AG04450 (cell line): ENCODE measurements at places on chromosomes 7 and 10.

DNA sequence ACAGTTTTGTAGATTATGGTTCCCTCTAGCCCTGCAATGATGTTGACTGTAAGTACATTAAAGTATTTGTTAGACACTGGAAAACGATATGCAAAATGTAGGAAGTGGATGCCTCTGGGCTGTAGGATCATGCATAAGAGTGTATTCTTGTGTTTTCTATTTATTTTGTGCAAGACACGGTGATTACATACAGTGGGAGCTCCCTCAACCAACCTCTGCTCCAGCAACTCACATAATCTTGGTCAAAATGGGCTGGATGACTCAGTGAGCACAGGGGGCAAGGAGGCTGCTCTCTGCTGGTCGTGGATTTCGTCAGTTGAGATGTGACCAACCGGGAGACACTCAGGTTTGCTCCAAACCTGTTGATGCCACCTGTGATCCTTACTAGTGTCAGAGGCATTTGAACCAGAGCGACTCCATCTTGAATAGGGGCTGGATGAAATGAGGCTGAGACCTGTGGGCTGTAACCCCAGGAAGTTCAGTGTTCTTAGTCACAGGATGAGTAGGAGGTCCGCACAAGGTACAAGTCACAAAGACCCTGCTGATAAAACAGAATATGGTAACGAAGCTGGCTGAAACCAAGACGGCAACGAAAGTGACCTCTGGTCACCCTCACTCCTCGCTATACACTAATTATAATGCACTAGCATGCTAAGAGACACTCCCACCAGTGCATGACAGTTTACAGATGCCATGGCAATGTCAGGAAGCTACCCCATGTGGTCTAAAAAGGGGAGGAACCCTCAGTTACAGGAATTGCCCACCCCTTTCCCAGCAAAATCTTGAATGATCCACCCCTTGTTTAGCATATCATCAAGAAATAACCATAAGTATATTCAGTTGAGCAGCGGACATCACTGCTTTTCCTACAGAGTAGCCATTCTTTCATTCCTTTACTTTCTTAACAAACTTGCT, 56.4 kb upstream of the FAM20C start:
- no peak for DNase-seq

- no peak for DNase-seq
These were observed 65.4 kb upstream of the SEM1 start for GRCh38 chr7:96775046-96775445.

- no peak for DNase-seq
These were observed 185.2 kb downstream of the SLC25A13 start for GRCh38 chr7:96136600-96137239.

- no peak for DNase-seq
These were observed 449.5 kb upstream of the MKI67 start for GRCh38 chr10:128575761-128576160.
